ENCODE measurements at places on chromosomes 5 and 9.

DNA sequence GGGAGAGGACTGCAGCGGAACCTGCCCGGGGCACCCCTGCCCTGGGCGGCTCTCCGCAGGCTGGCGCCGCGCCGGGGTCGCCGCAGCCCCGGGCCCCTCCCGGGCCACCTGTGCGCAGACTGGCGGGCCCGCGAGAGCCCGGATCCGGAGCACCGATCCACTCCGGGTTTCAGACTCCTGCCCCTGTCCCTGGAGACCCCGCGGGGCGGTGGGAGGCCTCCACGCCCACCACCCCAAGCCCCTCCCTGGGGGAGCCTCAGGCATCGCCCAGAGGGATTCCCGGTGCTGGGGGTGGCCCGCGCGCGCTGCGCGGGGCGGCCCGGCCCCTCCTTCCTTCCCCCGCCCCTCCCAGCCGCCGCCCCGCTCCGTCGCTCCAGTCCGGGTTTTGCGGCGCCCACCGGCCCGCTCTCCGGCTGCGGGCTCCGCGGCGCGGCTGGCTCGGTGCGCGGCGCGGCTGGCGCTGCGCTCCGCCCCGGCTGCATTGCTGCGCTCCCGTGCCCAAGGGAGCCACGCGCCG lies at the start of gene UNC5A:
Gene UNC5A, plus strand, starts transcription at position 479 of the 517 bp plus-strand sequence. CDS start 192 bp downstream, outside the sequence.
- DNase-seq = peak; percentile 67

DNA sequence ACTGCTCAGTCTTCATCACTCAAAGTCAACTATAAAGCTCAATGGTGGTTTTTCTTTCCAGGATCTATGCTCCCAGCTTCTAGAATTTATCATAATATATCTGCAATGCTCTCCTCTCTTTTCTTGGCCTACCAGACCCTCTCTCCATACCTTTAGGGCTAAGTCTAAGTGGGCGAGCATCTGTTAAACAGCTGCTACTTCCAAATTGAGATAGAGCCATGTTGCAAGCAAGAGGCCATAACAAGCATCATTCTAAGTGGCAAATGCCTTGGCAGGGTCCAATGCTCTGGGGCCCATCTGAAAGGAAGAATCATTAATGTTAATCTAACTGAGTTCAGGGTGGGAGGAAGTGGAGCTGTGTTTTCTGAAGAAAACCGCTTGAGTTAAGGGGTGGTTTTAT lies 324.0 kb downstream of the TLR4 start:
- no peak for DNase-seq

GRCh38 chr9:78306222-78307076 lies 9.5 kb downstream of the PSAT1 start:
- DNase-seq = no peak

GRCh38 chr5:10709409-10709808 lies 51.6 kb downstream of the DAP start:
- no peak for DNase-seq

GRCh38 chr5:32753051-32753450 lies 41.9 kb downstream of the NPR3 start:
- DNase-seq = no peak

DNA sequence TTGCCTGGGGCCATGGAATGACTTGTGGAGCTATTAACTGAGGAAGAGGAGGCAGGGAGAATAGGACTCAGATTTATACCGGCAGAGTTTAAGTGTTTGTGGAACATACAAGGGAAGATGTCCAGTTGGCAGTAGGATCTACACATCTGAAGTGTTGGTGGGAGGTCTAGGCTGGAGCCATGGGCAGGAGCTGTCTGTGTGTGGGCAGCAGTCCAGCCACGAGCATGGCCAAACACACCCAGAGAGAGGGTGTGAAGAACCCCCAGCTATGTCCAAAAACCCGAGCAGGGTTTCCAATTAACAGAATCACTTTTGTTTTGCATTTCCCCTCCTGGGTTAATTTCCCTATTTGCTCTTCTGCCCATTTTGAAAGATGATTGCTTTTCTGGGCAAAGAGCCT lies 393.7 kb downstream of the CDK5RAP2 start:
- no peak for DNase-seq

GRCh38 chr9:121201045-121201737 lies 478 bp downstream of the RAB14 start:
- peak; percentile 51 for DNase-seq

DNA sequence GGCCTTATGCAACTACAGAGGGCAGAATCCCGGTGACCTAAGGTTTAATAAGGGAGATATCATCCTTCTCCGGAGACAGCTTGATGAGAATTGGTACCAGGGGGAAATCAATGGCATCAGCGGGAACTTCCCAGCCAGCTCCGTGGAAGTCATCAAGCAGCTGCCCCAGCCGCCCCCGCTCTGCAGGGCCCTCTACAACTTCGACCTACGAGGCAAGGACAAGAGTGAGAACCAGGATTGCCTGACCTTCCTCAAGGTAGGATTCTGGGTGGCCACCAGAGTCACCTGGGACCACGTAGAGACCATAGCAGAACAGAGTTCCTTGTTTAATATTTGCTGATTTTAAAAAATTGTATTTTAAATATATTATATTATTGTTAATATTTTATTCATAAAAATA lies 63.7 kb downstream of the SH3RF2 start:
- DNase-seq = no peak

DNA sequence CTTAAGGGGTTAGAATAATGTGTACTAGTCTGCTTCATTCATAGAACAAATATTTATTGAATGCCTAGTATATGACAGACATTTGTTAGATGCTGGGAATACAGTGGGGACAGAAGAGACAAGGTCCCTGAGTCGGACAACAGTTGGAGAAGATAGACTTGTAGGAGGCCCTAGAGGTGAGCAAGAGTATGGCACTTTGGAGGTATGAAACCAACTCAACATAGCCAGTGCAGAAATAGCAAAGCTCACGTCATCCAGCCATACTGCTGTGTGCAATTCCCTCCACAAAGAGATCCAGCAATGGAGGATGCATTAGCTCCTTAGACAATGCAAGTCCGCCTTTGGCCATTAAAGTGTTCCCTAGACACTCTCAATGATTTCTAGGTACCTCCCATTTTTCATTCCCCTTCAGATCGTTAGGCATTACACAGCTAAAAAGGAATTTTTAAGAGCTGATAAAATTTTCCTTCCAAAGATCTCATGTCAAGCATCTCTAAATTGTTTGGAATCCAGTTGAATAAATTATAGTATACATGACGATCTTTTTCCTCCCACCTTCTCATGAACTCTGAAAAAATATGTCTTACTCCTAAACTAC lies 1949.6 kb upstream of the WWC1 start:
- DNase-seq = no peak

DNA sequence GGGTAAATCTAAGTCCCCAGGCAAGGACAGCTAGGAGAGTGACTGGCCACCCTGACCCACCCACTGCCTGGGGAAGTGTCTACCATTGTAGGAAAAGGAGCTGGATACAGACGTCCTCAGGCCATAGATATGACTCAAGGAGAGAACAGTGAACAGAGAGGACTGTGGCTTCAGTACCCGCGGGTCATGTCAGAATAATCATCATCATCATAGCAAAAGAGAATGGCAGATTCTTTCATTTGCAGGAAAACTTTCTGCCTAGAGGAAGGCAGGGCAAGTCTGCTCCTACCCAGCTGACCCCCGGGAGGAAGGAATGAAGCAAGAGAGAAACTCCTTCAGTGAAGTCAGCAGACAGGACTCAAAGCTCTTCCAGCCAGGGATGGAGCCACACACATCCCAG lies 52.2 kb upstream of the UBTD2 start:
- DNase-seq = no peak

GRCh38 chr9:117304549-117304948 lies 110.3 kb downstream of the ASTN2 start:
- DNase-seq = no peak
